ENCODE measurements at places on chromosomes 7 and 10.

GRCh38 chr7:125644109-125644508 lies 714.5 kb upstream of the POT1 start:
- DNase-seq, result no peak

DNA sequence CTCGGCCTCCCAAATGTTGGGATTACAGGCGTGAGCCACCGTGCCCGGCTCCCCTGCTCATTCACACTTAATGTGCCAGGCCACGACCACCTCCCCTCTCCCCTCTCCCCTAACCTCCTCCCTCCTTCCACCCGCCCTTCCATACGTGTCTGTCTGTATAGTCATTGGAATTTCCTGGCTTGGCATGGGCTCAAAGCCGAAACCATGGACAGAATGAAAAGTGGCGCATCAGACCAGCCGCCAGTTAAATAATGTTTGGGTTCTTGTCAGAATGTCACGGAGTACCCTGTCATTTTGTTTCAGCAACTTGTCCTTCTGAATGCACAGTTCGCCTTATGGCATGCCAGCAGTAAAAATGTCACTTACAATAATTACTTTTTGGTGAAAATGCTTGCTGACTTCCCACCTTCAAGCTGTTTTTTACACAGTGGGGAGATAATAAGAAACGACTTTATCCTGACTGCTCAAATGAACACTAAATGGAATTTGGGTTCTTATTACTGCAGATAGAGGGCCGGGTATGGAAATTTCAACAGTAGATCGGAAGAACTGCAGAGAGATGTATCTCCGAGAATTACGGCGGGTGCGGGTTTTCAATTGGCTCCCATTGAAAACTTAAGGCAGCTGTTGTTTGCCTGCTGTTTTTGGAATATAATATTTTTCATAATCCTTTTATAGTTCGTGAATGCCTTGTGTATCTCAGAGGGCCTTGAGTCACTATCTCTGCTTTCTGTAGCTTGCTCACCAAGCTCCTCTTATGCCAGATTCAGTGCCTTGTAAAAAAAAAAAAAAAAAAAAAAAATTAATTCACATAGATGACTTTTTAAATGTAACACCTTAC lies 65.5 kb upstream of the SH2B2 start:
- no peak for DNase-seq

- DNase-seq, result no peak
These were observed 20.8 kb downstream of the LAT2 start for GRCh38 chr7:74230446-74231231.

GRCh38 chr10:45374350-45375052 lies 485 bp downstream of the ALOX5 start:
- DNase-seq, result no peak

DNA sequence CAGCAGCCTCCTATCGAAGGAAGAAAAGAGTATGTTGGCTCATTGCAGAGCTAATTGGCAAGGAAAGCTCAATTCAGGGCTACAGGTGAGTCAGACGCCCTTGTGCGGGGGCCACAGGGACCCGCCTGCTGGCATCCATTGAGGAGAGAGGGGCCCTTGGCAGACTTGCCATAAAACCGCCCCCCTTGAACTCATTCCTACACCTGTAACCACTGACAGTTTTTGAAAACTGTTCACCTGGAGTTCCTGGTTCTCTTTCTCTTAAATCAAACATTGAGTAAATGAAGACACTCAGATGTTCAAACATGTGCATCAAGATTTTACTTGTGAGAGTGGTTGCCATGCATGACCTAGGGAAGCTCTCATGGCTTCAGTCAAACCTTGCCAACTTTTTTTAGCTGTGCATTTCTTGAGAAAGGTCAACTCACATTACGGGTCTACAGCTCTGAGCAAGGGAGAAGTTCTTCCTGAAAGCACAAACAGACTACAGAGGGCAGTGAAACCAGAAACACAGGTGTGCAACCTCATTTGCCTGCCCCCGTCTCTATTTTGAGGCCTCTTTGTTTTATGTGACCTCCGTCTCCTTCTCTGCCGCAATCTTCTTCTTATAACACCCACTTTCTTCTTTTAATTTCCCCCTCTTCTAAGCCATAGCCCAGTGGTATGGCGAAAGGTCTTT lies 87.8 kb downstream of the TBXAS1 start:
- no peak for DNase-seq
